ENCODE measurements at places on chromosomes 6 and 20.

DNA sequence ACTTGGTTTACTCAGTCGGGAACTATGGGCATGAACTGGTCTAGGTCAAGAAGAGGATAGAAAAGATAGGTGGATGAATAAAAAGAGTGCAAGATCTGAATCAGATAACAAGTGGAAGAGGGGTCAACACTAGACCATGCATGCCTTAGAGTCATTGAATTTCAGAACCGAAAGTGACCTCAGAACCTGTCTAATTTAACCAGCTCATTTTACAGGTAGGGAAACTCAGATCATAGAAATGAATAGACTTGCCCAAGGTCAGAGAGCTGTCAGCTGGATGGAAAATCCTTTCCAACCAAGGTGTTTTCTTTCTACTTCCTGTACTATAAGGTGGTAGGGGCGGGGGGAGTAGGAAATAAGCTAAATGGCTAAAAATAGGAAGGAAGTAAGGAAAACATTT lies 121.4 kb upstream of the ADGRF1 start:
- no peak for DNase-seq

- no peak for DNase-seq
Measured at GRCh38 chr6:6646859-6647258, 58.3 kb downstream of the LY86 start.

GRCh38 chr6:16257999-16258708 lies 19.8 kb downstream of the GMPR start:
- no peak for DNase-seq

- no peak for DNase-seq
Measured at GRCh38 chr6:3714111-3714510, 37.4 kb downstream of the PXDC1 start.

- DNase-seq, result no peak
Measured at GRCh38 chr6:11404838-11405237, 132.7 kb upstream of the TMEM170B start.

- DNase-seq, result no peak
Measured at GRCh38 chr6:37762806-37763205, 56.7 kb upstream of the ZFAND3 start.

Data from MCF 10A (cell line).